ENCODE measurements at places on chromosomes 11 and 22. TPM values are rescaled to one million over a fixed set of nuclear protein-coding genes. Genes with fewer than 3 reads are reported as not detected.
A peak's percentile ranks its signal among the peaks of the same experiment; 100 is the strongest.

Gene APOL5
- polyA plus RNA-seq: not detected

Gene SYT12
- polyA plus RNA-seq: 1.7 TPM

Gene CNGA4
- polyA plus RNA-seq: 0.46 TPM

Gene SCGB1A1
- not detected for polyA plus RNA-seq

DNA sequence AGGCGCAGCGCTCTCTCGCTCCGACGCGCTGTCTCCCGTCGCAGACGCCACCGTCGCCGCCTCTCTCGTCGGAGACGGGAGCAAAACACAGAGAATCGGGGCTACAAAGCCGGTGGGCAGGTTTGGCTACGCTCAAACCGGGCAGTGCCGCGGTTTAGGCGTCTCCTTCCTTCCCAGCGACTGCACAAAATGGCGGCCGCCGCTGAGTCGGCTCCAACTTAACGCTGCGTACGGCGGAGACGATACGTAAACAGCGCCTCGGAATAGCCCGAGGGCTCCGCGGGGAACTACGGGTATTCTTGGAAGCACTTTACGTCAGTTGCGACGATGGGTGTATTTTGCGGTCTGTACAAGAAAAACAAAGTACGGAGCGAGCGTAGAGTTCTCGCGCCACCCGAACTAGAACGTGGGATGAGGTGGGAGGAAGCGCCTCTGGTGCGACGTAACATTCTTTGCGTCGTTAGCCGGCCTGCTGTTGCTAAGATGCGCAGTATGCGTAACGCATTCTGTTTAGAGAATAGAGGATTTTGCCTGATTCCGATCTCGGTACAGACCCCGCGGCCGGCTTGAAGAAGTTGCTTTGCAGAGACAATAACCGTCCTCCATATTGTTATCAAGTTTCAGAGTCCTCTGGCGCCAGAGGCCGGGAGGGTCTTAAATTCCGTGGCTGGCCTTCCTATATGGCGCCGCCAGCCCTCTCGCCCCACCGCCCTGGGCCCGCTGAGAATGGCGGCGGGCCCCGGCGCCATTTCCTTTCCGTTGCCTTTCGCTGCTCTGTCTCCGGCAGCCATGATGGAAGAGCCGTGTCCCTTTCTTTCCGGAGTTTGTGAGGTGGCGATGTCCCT lies at the start of gene DDX17:
TSS of gene DDX17 (minus strand) at position 194 of the 845 bp plus-strand sequence.
- DNase-seq: peak; percentile 93

DNA sequence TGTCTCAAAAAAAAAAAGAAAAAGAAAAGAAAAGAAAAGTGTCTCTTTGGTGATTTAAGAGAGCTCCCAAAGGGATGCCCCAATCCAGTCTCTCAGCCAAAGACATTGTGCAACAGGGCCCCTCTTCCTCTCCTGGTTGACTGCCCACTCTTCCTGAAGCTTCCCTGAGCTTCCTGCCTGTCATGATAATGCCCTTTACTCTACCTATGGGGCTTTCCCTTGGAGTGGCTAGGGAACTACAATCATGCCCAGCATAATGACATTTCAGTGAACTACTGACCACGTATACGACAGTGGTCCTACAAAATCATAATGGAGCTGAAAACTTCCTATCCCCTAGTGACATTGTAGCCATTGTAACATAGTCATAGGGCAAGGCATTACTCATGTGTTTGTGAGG lies 118.0 kb downstream of the RASSF10 start:
- no peak for DNase-seq

- no peak for DNase-seq
Measured at GRCh38 chr11:129013737-129014475, 71.2 kb upstream of the TP53AIP1 start.

DNA sequence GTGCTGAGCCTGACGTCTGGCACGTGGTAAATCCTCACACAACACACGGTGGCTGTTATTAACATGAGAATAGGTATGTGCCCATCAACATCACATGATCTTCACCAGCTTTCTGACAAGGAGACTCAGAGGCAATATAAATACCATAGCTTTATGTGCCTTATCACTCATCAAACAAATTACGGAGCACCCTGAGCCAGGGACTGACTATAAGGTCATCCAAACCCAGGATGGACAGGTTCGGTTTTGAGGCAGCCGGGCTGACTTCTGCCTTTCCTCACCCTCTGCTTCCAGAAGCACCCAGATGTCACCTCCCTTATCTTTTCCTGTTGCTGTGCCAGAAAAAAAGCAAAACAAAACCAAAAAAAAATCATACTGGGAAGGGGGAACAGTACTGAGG lies 5.7 kb upstream of the PLAAT3 start:
- DNase-seq: no peak

DNA sequence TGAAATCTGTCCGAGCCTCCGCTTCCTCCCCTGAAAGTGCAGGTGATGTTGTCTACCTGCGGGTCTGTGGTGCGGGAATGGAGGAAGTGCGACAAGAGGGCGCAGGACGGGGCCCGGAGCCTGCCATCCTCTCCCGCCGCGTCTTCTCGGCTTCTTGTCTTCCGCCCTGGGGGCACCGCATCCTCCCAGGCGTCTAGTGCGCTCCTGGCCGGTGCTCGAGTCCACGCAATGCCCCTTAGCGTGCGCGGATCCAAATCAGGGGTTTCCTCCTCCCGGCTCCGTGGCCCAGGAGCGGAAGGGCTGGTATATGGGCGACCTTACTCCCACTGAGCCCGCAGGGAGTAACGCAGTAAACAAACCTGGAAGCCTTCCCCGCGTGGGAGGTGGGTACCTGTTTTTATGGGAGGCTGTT lies 405 bp downstream of the SFI1 start:
- no peak for DNase-seq

DNA sequence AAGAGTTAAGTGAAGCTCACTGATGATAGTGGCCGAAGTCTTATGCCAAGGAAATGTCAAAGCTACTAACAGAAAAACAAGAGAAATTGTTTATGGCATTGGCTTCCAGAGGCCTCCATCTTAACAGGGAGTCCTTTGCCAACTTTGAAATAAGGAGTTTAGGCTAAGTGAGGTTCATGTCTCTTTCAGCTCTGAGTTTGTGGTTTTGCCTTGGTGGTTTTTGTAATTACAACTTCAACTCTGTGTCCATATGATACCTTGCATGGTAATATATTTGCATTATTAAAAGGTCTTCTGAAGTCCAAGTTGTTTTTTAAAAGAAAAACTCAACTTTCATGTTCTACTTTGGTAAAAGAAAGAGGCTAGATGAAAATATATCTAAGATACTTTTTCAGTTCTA lies 31.4 kb upstream of the ANO5 start:
- no peak for DNase-seq

DNA sequence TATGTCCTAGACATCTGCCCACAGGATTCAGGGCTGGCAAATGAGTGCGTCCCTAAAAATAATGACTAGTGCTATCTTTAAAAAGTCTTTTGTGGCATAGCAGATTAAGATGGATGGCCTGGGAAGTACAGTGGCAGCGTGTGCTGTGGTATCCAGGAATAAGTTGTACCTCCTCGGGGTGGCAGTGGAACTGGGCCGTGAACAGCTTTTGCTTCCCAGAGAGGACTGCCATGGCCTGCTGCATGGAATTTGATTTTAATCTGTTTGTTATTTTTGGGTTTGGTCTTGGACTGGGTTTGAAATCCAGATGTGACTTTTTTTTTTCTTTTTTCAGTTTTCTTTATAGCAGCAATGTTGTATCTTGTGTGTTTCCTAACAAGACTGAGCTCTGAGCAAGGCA lies 71.3 kb upstream of the PARVG start:
- DNase-seq: no peak

GRCh38 chr11:83035070-83035854 lies 36.4 kb downstream of the RAB30 start:
- DNase-seq: no peak

GRCh38 chr11:66369073-66369894 lies 2.3 kb downstream of the SLC29A2 start:
- DNase-seq: peak; percentile 71

DNA sequence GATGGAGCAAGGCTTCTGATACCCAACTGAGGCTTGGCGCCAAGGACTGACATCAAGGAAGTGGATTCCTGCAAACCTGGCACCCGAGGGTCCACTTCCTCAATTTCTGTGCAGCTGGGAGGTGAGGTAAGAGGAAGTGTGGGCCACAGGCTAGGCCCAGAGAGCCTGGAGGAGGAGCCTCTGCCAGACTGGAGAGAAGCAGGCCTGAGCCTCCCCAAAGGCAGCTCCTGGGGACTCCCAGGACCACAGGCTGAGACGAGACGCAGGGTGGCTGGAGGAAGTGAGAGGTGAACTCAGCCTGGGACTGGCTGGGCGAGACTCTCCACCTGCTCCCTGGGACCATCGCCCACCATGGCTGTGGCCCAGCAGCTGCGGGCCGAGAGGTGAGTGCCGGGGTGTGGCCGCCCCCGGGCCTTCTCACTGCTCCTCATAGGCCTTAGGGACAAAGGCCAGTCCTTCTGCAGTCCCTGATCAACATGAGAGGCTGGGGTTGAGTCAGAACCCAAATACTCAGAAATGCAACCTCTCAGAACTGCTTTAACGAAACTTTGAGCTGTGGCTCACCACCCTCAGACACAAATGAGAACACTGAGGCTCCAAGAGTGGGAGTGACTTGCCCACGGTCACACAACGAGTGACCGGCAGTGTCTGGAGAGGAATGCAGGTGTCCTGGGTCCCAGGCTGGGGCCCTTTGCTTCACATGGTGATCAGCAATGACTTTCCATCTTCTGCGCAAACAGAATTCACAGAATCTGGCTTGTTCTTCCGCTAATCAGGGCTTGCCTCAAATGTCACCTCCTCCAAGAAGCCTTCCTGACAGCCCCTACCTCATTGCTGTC lies at the start of gene NCF4:
TSS of gene NCF4 (plus strand) at position 186 of the 839 bp plus-strand sequence. CDS start at position 352, 166 bp downstream.
- no peak for DNase-seq

DNA sequence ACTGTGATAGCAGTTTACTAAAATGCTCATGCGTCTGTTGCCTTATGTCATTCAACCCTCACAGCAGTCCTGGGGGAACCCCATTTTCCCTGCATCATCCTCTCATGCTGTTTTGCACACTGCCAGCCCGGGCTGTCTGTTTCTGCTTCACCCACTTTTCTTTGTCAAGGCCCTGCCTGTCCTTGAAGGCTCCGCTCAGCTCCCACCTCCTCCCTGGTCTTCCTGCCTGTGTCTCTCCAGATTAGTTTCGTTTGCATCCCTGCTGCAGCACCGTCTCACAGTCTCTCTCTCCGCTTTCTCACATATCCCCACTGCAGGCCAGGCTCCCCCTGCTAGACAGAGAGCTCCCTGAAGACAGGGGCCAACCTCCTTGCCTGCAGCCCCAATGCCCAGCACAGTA lies 29.9 kb downstream of the SERPINH1 start:
- DNase-seq: no peak

DNA sequence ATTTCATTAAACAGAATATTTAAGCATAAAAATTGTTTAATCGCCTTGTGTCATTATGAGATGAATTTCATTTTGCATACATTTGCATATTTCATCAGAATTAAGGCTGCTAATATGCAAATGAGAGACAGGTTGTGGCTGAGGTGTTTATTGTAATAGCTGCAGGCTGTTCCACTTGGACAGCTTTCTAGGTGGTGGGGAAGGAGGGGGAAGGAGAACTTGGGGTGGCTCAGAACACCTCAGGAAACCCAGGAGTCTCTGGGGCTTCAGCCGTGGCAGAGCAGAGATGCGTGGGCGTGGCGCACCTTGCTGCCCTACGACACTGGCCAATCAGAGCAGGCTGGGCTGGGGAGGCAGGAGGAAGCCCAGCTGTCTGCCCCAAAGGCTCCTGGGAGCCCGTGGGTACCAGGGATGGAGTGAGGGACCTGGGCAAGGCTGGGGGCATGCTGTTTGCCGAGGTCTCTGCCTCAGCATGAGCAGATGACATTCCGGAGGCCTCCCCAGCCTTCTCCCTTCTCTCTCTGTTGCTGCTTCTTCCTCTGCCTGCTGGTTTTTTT lies 542.9 kb downstream of the MN1 start:
- DNase-seq: no peak

Data from pancreas (tissue), 10 donors.